GM19239 (cell line): ENCODE measurements at places on chromosomes 7 and 10.

GRCh38 chr7:2151801-2152612, 80.7 kb downstream of the MAD1L1 start:
- DNase-seq: no peak

GRCh38 chr7:92292981-92293380, 47.2 kb downstream of the ANKIB1 start:
- DNase-seq: no peak

GRCh38 chr7:91634485-91635177, 245.9 kb downstream of the MTERF1 start:
- no peak for DNase-seq

DNA sequence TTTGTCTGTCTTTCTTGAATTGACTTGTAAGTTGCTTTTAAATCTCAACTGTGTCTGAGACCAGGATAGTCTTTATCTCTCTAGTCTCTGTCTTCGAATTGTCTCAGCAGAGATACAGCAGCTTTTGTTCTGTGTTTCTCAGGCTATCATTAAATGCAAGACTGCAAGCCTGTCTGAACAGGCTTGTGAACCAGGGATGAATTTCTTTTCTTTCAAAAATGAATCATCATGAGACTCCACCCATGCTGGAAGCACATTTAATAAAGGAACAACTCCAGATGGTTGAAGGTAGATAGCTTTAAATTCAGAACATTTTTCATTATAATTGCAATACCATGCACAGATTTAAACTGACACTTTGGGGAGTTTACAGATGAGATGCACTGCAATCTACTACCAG, 155.9 kb downstream of the SEC23IP start:
- DNase-seq: no peak

GRCh38 chr7:112383671-112384417, 66.4 kb upstream of the IFRD1 start:
- DNase-seq: no peak

GRCh38 chr10:102649797-102650654, 5.7 kb downstream of the TRIM8 start:
- no peak for DNase-seq

- DNase-seq: no peak
These were observed 14.4 kb downstream of the POT1 start for GRCh38 chr7:124915242-124915641.

DNA sequence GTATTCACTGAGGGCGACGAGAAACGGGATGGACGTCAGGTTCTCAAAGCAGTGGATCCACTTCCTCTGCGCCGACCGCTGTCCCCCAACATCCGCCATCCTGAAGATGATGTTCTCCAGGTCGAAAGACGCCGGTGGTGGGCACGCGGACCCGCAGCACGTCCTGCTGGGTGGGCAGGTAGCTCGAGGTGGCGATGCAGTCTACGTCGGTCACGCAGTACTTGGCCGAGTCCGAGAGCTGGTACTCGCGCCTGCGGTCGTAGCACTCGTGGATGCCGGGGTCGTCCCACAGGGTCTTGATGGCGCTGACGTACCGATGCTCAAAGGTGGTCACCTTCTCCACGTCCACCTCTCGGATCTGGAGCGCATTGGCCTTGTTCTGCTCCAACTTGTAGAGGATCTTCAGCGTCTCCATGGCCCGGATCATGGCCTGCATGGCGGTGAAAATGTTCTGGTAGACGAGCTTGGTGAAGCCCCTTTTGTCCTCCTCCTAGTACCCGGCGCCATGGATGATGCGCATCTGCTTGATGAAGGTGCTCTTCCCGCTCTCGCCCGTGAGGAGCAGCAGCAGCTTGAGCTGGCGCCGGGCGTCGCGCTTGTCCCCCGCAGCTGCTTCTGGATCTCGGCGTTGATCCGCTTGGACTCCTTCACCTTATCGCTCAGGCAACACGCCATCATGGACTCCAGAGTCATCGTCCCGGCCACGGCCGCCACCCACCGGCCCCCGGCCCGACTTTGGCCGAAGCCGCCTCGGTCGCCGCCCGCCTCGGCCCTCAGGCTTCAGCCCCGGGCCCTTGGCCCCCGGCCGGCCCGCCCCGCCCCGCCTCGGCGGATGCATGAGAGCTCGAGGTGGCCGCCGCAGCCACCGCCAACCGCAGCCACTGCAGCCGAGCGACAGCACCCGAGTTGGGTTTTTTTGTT, 122.9 kb upstream of the KCTD7 start:
- no peak for DNase-seq

DNA sequence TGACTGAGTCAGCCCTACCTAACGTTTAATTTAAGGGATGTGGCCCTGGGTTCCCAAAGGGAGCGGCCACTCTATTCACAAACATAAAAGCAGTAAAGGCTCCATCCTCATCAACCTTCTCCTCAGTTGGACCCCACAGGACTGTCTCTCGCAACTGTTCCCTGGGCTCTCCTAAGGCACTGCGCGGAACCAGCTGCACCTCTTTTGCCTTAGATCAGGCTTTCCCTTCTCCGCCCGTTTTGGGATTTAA, 689 bp upstream of the GTPBP4 start:
- DNase-seq: no peak

- no peak for DNase-seq
These were observed 701.6 kb upstream of the ANKRD30A start for GRCh38 chr10:36423821-36424248.

GRCh38 chr7:116212869-116213268, 2.5 kb downstream of the TES start:
- DNase-seq: no peak

- no peak for DNase-seq
These were observed 30.3 kb downstream of the ARL5B start for GRCh38 chr10:18689498-18689897.

- DNase-seq: no peak
These were observed 33.3 kb downstream of the GBX1 start for GRCh38 chr7:151133986-151134742.

DNA sequence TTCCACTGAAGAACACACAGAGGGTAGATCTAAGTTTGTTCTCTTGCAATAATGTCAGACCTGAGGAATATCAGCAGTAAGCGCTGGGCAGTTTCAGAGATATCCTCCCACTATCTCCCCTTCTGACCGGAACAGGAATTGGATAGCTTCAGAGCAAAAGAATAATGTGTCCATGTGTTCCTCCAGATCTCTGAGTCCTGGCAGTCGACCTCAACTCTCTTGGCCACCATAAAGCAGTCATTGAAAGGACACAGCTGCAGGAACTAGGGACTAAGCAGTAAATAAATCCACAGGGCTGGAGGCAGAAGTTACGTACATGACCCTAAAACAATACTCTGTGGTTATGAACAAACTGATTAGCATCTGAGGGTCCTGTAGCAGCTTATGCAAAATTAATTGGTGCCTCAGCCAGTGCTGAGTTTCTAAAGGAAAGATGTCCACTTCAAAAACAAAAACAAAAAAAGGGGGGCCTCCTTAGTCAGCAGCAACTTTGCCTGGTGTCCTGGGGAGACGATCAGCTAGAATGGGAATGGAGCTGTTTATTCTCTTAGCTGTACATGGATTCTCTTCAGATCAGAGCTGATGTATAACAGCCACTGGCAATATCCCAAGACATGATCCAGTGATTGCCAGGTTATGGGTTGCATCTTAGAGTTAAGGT, 6.4 kb upstream of the PRTFDC1 start:
- DNase-seq: no peak

- no peak for DNase-seq
These were observed 503.5 kb downstream of the KIF20B start for GRCh38 chr10:90204956-90205314.

- no peak for DNase-seq
These were observed 92.6 kb downstream of the NPSR1 start for GRCh38 chr7:34750636-34751035.

DNA sequence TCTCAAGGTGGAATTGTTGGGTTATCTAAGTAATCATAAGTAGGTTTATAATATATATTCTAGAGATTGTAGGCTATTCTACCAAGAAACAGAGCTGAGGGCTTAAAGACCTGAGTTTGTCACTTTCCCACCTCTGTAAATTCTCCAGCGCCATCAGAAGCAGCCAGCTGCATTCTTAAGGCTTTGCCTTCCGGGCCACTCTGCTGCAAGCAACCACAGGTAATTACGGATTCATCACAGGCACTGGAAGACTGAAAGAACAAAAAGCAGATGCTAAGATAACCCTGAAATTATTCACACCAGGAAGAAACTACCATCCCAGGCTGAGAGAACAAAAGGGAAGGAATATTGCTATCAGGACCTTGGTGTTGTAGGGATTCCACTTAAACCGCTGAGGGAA, 137.8 kb upstream of the JCAD start:
- no peak for DNase-seq

GRCh38 chr10:93369588-93370164, 112.5 kb downstream of the MYOF start:
- DNase-seq: no peak

- DNase-seq: no peak
These were observed 66.3 kb upstream of the ZRANB1 start for GRCh38 chr10:124875596-124875995.

DNA sequence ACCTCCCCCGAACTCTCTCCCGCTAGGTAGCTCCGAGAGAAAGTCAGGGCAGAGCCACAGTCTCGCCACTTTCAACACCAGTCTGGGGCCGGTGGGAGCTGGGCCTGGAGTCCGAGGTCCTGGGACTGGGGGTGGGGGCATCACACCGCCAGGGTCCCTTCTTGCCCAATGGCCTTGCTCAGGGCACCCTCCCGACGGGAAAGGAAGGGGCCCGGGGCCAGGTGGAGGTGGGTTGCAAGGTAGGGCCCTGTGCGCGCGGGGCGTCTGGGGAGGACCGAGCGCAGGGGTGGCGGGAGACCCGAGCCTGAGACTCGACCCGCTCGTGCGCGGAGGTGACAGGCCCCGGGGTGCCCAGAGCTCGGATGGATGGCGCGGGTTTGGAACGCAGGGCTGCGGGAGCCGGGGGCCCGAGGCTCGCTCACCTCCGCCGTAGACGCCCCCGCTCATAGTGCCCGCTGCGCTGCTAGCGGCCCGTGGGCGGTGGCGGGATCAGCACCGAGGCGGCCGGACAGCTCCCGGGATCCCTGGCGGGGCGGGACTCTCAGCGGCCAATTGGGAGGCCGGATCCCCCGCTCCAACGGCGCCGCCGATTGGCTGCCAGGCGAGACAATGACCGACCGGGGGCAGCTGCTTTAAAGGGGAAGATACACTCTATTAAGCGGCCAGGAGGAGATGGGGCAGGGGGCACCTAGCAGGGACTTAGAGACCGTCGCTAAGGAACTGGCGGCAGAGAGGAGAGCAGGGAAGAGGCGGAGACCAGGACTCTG, at the start of gene ACTL6B:
Gene ACTL6B (minus strand): TSS at position 541 of the 767 bp plus-strand sequence. CDS start 94 bp downstream, at position 447.
- DNase-seq: no peak

- DNase-seq: no peak
These were observed 42.4 kb upstream of the GDF10 start for GRCh38 chr10:47257396-47258120.

DNA sequence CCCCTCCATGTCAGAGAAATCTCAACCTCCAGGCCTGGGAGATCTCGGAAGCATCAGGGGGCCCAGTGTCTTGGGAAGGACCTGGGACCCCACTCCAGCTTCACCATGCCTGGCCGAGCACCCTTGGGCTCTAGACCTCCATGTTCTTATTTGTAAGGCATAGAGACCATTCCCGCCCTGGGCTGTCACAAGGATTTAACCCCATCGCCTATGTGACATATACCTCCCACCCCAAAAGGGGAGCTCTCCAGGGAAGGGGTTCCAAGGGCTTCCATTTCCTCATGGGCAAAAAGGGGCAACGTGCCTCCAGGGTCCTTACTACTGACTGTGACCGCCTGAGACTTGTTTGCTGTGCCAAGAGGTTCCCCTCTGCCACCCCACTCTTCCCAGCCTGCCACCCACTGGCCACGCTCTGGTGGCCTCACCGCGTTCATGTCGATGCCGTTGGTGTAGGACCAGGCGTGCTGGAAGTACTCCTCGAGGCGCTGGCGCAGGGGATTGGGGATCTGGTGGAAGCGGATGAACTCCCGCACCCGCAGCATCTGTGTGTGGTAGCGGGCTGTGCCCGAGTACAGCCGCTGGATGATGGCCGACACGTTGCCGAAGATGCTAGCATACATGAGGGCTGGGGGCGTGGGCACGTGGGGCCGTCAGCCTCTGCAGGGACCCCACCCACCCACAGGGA, 27.5 kb downstream of the KCNH2 start:
- DNase-seq: no peak

- no peak for DNase-seq
These were observed 89.3 kb downstream of the BEND7 start for GRCh38 chr10:13439313-13440184.

DNA sequence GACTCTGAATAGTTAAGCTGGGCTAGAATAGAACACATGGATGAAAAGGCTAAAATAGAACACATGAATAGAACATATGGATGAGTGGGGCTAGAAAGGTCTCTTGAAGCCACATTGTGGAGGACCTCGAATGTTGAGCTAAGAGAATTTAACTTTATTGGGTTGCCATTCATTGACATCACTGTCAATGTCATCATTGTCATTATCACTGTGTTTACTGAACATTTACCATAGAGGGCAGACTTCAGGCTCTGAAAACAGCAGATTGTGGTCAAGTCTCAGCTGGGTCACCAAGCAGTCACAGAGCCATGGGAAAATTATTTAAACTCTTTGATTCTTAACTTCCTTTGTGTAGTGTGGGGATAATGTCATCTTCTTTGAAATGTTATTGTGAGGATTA, 80.4 kb downstream of the WDFY4 start:
- no peak for DNase-seq

DNA sequence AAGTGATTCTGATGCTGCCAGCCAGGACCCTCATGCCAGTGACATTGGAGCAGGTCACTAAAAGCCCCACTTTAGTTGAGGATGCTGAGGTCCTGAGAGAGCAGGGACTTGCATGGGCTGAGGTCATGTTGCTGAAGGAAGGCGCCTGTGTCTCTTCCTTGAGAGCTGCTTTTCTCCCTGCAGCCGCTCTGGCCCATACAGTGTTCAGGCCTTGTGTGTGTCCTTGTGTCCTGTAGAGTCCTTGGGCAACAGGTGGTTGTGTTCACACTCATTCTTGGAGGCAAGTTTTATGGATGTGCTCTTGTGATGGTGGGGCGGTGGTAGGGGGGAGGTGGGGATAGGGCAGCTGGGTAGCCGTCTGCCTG, 33.3 kb downstream of the TSPAN14 start:
- DNase-seq: no peak

DNA sequence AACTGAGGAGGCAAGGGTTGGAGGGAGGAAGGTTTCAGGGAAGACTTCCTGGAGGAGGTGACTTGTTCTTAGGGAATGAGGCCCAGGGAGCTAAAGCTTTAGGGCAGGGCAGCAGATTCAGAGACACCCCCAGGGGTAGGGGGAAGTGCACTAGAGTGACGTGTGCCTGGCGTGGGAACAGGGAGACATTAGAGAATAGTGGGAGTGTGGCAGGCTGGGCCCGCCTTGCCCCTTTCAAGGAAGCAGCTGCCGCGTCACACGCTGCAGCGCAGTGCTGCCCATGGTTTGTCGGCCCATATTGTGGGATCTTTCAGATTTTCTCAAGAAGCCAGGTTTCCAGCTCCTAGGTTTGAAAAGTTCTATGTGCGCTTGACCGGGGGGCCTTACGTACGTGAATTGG, 139.4 kb downstream of the LHPP start:
- no peak for DNase-seq

DNA sequence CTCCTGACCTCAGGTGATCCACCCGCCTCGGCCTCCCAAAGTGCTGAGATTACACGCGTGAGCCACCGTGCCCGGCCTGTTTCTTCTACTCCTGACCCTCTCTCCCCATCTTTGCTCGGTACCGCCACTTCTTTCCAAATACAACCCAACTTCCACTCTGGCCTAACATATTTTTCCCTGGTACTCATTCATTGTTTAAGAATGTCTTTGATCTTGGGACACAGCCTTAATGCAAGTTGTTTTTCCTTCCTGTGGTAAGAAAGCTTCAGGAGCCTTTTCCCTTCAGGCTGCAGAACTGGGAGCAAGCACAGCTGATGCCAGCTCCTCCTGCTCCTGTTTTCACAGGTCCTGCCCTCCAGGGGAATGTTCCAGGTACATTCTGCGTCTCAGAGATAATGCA, 13.7 kb downstream of the CALML3 start:
- DNase-seq: no peak

GRCh38 chr10:20327954-20328353, 511.7 kb downstream of the PLXDC2 start:
- no peak for DNase-seq
